Activated CD4-positive, alpha-beta T cell treated with anti-CD3 and anti-CD28 coated beads, Interleukin-2, Interleukin-6, amounts not matched to agents 100 ng/mL and 50 ng/mL, durations not matched to agents 16 hours and 8 hours (primary cell): ENCODE measurements at places on chromosomes 4 and X.

DNA sequence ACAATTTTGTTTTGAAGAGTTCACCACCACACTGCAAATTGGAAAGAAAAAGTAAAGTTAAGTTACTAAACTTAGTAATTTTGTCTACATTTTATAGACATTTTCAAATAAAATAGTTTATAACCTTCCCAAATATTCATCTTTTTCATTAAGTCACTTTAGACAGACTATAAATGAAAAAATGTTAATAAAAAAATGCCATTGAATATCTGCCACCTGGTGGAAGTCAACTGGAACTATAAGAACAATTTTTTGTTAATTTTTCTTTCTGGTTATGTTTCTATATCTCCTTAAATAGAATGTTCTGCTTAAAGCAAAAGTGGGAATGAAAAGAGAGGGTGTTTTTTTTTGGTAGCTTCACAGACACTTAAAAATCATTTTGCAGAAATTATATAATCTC lies 534.4 kb upstream of the PCDH10 start:
- no peak for DNase-seq

DNA sequence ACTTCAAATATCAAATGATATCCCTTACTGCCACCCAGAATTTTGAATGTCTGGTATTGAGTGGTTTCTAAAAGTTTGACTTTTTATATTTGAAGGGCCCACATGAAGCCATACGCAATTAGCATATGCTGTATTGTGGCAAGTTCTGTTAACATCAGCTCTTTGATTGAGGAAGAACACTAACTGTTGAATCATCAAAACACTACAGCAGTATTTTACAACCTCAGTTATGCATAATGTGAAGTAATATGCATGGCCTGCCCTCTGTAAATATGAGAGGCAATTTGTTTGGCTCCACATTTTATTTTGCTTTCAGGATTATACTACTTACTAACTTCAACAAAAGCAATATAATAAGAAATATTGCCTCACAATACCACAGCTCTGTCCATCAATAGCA lies 62.2 kb upstream of the DMD start:
- no peak for DNase-seq

- DNase-seq: no peak
Observed at GRCh38 chr4:113783701-113784100, 22.2 kb upstream of the CAMK2D start.

- no peak for DNase-seq
Observed at GRCh38 chr4:71406459-71406963, 67.7 kb downstream of the SLC4A4 start.

GRCh38 chrX:115949900-115950822 lies 220.4 kb upstream of the AGTR2 start:
- no peak for DNase-seq

DNA sequence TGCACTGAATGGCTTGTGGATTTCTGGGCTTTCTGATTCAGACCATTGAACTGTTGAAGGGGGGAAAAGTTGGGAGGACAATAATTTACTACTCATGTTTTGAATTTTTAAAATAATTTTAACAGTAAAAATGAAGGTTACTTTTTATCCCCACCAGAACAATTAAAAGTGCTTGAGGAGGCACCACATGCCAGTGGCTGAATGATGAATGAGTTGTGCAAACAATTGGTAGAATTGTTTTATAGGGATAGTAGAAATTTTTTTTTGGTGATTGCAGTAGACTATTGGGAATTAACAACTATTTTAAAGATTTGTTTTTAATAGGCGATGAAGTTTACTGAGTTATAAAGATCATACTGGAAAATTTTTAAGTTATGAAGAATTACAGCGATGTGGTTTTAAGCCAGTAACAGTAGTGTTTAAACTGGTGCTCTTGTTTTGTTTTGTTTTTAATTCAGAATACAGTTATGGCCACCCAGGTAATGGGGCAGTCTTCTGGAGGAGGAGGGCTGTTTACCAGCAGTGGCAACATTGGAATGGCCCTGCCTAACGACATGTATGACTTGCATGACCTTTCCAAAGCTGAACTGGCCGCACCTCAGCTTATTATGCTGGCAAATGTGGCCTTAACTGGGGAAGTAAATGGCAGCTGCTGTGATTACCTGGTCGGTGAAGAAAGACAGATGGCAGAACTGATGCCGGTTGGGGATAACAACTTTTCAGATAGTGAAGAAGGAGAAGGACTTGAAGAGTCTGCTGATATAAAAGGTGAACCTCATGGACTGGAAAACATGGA lies 2.7 kb downstream of the REST start:
- DNase-seq: no peak

DNA sequence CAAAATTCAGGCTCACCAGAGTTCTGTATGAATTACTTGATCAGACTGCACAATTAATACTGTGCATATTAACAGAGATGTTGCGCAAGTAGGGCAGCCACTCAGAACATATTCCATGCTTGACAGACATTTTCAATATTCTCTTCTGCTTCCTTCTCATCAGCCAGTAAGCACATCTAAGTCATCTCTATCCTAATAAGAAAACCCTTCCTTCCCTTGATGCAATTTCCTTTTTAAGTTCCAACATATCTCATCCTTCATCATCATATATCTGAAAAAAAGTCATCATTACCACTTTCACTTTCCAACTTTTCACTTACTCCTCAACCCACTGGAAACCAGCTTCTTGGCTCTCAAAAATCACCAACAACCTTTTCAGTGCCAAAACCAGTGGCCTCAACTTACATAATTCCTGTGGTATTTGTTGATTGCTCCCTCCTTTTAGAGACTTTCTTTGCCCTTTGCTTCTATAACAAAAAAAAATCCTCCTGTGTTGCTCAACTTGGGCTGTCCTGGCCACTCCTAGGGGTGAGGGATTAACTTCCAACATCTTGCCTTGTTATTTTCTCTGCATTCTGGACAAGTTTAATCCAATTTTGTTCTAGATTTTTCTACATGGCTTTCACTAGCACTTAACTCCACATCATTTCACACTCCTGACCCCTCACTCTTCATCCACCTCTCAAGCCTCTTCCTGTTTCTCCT lies 14.1 kb downstream of the MBNL3 start:
- no peak for DNase-seq

DNA sequence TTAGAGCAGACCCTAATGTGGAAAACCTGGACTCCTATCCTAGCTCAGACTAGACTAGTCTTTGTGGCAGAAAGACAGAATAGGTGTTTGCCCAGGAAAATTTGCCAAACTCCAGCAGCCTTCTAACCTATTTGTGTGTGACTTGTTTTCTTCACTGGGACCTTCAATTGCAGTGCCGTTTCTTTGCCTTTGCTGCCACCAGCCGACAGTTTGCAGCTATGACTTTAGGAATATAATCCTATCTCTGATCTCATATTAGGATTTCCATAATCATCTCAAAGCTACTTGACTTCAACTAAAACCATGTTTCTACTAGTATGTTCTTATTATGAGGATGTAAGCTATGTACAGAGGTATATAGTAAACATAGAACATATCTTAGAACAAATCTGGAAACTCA lies 60.2 kb upstream of the PGAM4 start:
- peak; percentile 23 for DNase-seq

GRCh38 chr4:150308824-150309472 lies 230.7 kb downstream of the DCLK2 start:
- DNase-seq: no peak

- no peak for DNase-seq
Observed at GRCh38 chr4:81845761-81846160, 374.1 kb upstream of the RASGEF1B start.

DNA sequence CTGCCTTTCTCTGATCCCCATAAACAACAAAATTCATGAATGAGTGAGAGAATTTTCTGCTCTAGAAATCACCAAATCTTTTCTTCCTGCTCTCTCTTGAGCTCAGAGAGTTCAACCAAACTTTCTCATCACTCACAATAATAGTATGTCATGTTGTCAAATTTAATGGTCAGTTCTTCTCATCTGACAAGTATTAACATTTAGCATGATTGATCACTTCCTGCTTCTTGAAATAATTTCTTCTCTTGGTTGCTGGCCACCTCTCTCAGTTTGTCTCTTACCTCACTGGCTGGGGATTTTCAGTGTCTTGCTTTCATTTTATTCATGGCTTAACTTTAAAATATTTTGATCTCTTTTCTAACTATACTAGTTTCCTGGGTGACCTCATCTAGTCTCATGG lies 25.5 kb upstream of the FGF5 start:
- DNase-seq: no peak

GRCh38 chrX:31604629-31605221 lies 532.9 kb upstream of the FTHL17 start:
- peak; percentile 30 for DNase-seq

DNA sequence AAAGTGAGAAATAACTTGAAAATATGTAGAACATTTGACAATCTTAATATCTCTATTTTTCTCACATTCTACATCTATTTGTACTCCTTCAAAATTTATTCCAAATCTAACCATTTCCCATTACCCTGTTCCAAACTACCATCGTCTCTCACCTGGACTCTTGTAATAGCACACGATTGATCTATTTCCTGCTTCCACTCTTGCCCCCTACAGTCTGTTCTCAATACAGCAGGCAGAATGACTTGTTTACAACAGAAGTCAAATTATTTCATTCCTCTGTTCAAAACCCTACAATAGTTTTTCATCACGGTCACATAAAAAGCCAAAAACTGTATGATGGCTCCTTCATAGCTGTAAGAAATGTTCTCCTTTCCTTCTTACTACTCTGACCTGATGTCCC lies 21.1 kb upstream of the LUZP4 start:
- peak; percentile 1 for DNase-seq

DNA sequence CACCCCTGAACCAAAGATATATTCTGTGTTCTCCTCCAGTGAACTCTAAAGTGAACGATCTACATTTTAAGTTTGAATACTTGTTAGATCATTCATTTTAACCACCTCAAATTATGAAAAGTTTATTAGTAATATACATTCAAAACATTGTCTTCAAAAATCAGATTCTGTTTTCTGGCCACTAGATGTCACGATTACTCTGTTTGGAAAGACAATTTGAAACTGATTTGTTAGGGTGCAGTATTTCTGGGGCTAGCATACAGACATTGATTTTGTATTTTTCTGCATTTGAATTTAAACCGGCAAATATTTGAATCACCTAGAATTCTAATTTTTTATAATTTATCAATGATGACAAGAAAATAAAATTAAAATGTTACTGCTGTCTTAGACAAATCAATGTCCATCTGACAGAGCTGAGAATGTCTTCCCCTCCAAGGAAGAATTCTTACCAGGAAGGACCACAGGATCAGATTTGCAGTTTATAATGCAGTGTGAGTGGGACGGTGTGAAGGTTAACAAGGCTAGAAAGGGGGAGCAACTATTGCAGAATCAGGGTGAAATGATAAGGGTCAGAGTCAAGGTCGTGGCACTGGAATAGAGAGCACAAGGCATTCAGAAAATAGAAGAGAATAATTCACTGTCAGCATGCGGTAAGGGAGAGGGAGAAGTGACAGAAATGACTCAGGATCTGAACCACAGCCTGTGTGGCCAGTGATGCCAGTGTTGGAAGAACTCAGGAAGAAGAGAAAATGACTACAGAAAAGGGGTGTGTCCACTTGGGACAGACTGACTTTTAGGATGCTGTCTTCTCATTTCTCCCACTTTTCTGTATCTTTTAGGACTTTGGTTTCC lies 91.6 kb downstream of the ANXA10 start:
- DNase-seq: peak; percentile 21

DNA sequence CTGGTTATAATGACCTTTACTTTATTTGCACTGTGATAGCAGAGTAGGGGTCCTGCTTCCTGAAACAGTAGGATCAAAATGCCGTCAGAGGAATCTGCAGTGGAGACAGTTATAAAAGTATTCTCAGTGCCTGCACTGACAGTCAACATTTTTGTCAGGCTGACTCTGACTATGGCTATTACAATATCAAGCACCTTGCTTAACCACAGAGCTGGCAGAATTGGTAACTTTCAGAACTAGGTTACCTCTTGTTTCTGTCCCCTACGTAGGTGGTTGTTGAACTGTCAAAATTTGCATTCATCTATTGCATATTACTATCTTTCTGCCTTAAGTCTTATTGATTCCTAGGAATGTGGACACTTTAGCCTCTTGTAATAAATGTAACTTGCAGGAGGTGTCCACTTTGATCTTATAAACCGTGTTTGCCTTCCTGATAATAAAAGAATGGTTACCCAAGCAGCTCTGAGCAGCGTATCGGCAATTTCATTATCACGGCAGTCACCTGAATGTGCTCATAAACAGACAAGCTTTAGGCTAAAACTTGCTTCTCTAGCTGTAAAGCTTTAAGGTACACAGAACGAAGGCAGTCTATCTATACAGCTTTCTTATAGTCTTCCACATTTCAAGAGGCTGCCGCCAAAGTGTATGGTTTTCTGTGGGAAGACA lies 353.0 kb upstream of the GALNT7 start:
- no peak for DNase-seq

GRCh38 chr4:155675709-155676429 lies 9.2 kb downstream of the GUCY1A1 start:
- no peak for DNase-seq

DNA sequence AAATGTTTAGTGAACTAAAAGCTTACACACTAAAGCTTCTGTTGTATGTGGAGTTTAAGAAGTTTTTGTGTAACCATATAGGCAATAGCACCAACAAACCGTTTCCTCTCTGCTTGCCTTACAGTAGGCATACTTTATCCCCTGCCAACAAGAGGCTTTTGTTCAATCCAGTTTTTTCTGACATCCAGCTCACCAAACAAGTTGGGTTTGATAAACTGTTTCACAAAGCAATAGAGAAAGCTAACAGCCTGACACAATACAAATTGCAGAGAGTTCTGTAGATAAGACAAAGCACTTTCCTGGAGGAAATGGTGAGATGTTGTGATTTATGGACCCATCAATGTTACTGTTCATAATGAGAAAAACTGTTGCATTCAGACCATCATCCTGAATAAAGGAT lies 53.8 kb downstream of the PACRGL start:
- DNase-seq: no peak

DNA sequence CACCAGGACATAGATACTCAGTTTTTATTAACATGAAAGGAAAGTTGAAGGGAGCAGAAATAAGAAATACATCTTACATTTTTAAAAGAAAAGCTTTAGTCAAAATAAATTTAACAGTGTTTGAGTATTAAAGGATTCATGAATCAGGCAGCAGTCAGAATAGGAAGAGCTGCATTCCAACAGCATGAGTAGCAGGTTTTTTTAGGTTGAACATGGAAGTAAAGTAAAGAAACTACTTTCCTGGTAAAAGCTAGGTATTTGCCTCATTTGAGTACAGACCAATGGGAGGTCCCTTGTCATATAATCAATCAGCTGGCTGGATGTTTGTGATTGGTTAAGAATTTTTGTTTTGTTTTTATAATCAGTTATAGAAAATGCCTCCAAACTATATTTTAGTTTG lies 645.9 kb upstream of the INTU start:
- no peak for DNase-seq

GRCh38 chr4:28558895-28559294 lies 1698.3 kb downstream of the STIM2 start:
- DNase-seq: no peak
